ENCODE measurements at places on chromosomes 6 and 20.

GRCh38 chr6:81906709-81907204 lies 154.3 kb upstream of the TENT5A start:
- H3K4me3 ChIP-seq = no peak overlapping the region
- no peaks in the 10 kb centered on the region for H3K4me1 ChIP-seq
- H3K27ac ChIP-seq = no peak overlapping the region
- H3K27me3 ChIP-seq = no peaks in the 10 kb centered on the region
- H3K36me3 ChIP-seq = no peaks in the 10 kb centered on the region

DNA sequence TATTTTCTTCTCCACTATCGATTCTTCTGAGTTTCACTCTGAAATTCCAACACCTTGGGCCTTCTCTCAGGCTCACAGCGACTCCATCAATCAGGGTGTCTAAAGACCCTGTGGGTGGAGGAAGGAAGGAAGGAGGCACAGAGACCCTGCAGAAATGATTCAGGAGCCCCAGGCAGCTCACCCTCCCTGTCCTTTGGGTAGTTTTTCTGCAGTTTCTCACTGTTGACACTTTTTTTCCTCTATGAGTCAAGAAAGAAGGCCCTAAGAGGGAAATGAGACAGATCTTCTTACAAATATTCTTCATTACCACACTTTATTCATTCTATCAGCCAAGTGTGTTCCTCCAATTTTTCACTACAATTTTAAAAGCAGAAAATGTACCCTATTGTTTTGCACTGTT lies 34.2 kb upstream of the TBXT start:
- DNase-seq = no peak
- peaks cover 3% of the 10 kb centered on the region for H3K27me3 ChIP-seq
- no peaks in the 10 kb centered on the region for H3K4me1 ChIP-seq
- H3K36me3 ChIP-seq = no peaks in the 10 kb centered on the region

GRCh38 chr6:113640051-113640450 lies 217.1 kb upstream of the MARCKS start:
- H3K4me1 ChIP-seq = no peaks in the 10 kb centered on the region
- DNase-seq = no peak
- no peaks in the 10 kb centered on the region for H3K27me3 ChIP-seq
- no peak overlapping the region for H3K4me3 ChIP-seq
- no peaks in the 10 kb centered on the region for H3K36me3 ChIP-seq

- H3K4me1 ChIP-seq = no peaks in the 10 kb centered on the region
- H3K36me3 ChIP-seq = no peaks in the 10 kb centered on the region
These were observed 469.1 kb upstream of the RUNX2 start for GRCh38 chr6:44858998-44859397.

- H3K4me1 ChIP-seq = peaks cover 4% of the 10 kb centered on the region
- DNase-seq = no peak
- H3K27me3 ChIP-seq = no peaks in the 10 kb centered on the region
- no peak overlapping the region for H3K27ac ChIP-seq
These were observed 118.4 kb upstream of the SGK1 start for GRCh38 chr6:134436281-134436815.

DNA sequence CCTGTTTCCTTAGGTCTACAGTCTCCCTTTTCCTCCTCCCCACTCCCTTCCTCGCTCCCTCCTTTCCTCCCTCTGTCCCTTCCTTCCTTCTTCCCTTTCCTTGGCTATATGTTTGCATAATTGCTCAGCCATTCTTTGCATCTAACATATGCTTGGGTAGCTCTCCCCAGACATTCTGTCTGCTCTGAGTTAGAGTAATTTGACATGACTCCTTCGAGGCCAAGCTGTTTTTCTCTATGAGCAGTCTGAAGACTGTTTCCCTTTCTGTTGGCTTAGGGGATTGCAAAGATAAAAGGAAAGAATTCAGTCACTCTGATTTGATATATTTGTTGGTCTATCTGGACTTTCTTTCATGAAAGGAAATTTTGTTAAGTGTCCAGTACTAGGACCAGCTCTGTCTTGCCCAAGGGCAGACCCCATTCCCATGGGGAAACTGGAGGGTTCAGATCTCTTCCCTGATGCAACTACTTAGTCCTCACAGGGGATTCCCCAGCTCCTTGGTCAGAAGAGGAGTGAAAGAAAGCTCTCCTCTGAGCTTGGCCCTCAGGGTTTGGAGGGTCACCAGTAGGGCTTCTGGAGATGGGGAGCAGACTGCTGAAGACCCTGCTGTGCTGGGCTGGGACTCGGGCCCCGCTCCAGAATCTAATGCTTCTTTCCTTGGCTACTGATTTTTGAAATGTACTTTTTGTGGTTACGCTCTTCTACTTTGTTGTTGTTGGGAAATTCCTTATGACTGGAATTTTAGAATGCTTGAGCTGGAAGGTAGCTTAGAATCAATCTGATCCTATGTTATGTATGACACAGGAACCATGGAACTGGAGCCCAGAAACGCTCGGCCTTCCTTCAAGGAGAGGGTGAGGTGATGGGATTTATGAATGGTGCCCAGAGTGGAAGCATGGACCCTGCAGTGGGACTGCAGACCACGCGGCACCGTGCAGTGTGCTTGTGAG lies 63.7 kb upstream of the SLC22A23 start:
- H3K27me3 ChIP-seq = no peaks in the 10 kb centered on the region
- no peak overlapping the region for H3K4me3 ChIP-seq
- no peak for DNase-seq
- H3K36me3 ChIP-seq = no peaks in the 10 kb centered on the region
- peaks cover 9% of the 10 kb centered on the region for H3K4me1 ChIP-seq

DNA sequence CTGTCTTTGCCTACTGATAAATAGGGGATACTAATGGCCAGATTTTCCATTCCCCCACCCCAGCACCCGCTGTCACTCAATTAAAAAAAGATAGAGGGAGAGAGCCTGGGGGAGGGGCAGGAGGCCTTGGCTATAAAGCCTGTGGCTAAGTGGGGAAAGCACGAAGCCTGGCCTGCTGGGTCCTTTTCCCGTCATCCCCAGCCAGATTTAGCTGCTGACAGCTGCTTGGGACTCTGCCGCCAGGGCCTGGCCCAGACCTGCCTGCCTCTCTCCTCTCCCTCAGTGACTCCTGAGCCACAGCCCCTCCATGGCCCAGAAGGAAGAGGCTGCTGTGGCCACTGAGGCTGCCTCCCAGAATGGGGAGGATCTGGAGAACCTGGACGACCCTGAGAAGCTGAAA lies at the start of gene APOBEC2:
Gene APOBEC2, plus strand, starts transcription at position 162 of the 400 bp plus-strand sequence. Its CDS starts 146 bp downstream, at position 308.
- H3K4me3 ChIP-seq = no peak within 1 kb of the TSS
- H3K36me3 ChIP-seq = no peaks in the 10 kb centered on the region
- no peaks in the 10 kb centered on the region for H3K4me1 ChIP-seq
- H3K27me3 ChIP-seq = no peaks in the 10 kb centered on the region
- DNase-seq = no peak

DNA sequence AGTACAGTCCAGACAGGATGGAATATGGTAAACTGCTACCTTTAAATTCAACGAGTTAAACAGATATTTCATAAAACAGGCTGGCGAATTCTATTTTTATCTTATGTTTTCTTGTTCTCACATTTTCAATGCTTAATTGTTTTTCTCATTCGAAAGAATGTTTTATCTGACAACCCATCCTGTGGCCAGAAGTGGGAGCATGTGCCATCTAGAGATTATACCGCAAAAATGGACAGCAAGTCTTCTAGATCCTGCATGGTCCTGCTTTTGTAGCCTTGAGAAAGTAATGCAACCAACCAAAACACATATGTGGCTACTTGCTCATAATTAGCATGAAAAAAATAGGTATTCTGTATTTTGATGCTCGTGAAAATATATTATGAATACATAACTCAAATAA lies 30.7 kb downstream of the TUBB2B start:
- no peaks in the 10 kb centered on the region for H3K27me3 ChIP-seq
- H3K4me3 ChIP-seq = no peak overlapping the region
- H3K36me3 ChIP-seq = no peaks in the 10 kb centered on the region

GRCh38 chr20:63617876-63618265 lies 9.0 kb downstream of the GMEB2 start:
- H3K4me1 ChIP-seq = no peaks in the 10 kb centered on the region
- no peak overlapping the region for H3K27ac ChIP-seq
- H3K27me3 ChIP-seq = no peaks in the 10 kb centered on the region
- H3K4me3 ChIP-seq = no peak overlapping the region
- no peak for DNase-seq
- H3K36me3 ChIP-seq = no peaks in the 10 kb centered on the region

DNA sequence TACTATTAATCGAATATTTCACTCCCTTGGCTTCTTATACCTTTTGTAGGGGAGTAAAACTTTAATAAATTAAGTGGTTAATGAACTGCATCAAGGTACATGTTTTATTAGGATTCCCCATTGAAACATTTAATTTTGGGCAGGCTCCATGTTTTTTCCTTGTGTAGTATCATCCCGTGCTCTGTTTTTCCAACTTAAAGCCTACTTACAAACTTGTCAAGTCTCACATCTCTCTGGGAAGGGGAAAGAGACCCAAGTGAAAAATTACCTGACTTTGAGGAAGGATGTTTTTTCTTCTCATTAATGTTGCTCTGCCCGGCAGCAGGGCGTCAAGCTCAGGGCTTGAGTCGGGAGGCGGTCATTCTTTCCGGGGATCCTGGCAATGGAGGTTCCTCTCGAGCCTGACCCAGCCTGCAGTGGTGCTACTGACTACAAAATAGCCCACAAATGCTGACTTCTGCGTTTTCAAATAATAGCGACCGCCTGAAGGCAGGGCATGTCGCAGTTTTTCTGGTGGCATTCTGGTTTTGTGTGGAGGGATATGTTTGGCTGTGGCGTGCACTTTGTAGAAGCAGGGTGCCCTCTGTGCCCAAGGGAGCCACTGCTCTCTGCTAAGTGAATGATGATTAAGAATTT lies 2.4 kb downstream of the DSP start:
- DNase-seq = no peak
- no peak overlapping the region for H3K4me3 ChIP-seq
- peaks cover 4% of the 10 kb centered on the region for H3K27me3 ChIP-seq
- H3K36me3 ChIP-seq = no peaks in the 10 kb centered on the region
- H3K27ac ChIP-seq = peak overlapping the region; percentile 42

- no peaks in the 10 kb centered on the region for H3K4me1 ChIP-seq
- H3K4me3 ChIP-seq = no peak overlapping the region
- DNase-seq = no peak
These were observed 49.2 kb downstream of the GNAS start for GRCh38 chr20:58901488-58902402.

GRCh38 chr6:64477391-64477790 lies 841.8 kb downstream of the PHF3 start:
- no peaks in the 10 kb centered on the region for H3K4me1 ChIP-seq
- H3K36me3 ChIP-seq = no peaks in the 10 kb centered on the region
- H3K4me3 ChIP-seq = no peak overlapping the region
- H3K27ac ChIP-seq = no peak overlapping the region
- DNase-seq = no peak
- no peaks in the 10 kb centered on the region for H3K27me3 ChIP-seq

GRCh38 chr20:23029324-23029723 lies 5.8 kb upstream of the SSTR4 start:
- DNase-seq = no peak
- no peaks in the 10 kb centered on the region for H3K36me3 ChIP-seq
- no peak overlapping the region for H3K27ac ChIP-seq
- H3K27me3 ChIP-seq = no peaks in the 10 kb centered on the region

- H3K4me3 ChIP-seq = no peak overlapping the region
- no peaks in the 10 kb centered on the region for H3K4me1 ChIP-seq
- no peaks in the 10 kb centered on the region for H3K27me3 ChIP-seq
- H3K36me3 ChIP-seq = no peaks in the 10 kb centered on the region
- no peak overlapping the region for H3K27ac ChIP-seq
These were observed 272.1 kb downstream of the LRFN2 start for GRCh38 chr6:40315060-40315459.

DNA sequence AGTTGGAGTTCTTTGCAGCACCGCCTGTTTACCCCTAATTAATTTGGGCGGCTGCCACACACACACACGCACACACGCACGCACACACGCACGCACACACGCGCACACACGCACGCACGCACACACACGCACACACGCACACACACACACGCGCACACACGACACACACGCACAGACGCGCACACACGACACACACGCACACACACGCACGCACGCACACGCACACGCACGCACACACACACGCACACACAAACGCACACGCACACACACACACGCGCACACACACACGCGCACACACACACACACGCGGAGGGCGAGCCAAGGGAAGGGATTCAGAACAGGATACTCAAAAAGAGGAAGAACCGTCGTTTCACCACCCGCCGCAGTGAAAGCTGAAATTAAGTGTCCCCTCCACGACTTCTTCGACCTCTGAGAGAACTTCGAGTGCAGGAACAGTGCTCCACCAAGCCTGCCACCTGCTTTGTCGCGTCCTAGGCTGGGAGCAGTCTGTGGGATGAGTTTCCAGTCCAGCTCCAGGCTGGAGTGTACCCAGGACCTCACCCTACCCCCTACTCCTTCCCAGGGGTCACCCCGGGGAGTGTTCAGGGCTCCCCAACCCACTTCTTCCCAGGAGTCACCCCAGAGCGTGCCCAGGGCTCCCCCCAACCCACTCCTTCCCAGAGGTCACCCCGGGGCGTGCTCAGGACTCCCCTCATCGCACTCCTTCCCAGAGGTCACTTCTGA lies 1.1 kb downstream of the RNASET2 start:
- H3K4me3 ChIP-seq = peak overlapping the region; percentile 69
- H3K36me3 ChIP-seq = no peaks in the 10 kb centered on the region
- no peaks in the 10 kb centered on the region for H3K4me1 ChIP-seq
- peak overlapping the region; percentile 90 for H3K27ac ChIP-seq

GRCh38 chr6:44257025-44257752 lies at the start of gene SLC35B2:
SLC35B2 (minus strand) TSS chr6:44257528; CDS start chr6:44257410, 118 bp downstream.
- H3K4me1 ChIP-seq = peaks cover 6% of the 10 kb centered on the region

DNA sequence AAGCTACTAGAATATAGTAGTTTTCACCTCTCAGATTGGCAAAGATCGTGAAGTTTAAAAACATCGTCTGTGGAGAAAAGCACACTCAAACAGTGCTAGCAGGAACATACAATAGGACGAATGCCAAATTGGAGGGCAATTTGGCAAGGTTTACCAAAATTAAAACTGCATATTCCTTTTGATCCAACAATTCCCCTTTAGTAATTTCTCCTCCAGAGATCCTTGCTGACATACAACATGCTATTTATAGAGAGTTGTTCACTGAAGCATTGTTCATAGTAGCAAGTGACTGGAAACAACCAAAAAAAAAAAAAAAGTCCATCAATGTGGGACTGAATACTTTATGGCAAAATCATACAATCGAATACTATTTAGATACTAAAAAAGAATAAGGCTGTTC lies 202.2 kb downstream of the ATXN1 start:
- no peak overlapping the region for H3K27ac ChIP-seq
- no peak for DNase-seq
- no peak overlapping the region for H3K4me3 ChIP-seq
- no peaks in the 10 kb centered on the region for H3K36me3 ChIP-seq
- H3K27me3 ChIP-seq = no peaks in the 10 kb centered on the region

DNA sequence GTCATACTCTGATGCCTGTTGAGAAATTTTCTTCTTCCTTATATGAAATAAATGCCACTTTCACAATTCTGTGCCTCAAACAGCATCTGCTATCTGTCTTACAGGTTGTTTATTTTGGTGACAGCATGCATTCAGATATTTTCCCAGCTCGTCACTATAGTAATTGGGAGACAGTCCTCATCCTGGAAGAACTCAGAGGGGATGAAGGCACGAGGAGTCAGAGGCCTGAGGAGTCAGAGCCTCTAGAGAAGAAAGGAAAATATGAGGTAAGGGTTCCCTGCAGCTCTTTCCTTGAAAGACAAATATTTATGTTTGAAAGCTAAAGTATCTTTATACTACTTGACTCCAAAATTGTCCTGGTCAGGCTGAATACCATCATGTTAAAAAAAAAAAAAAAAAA lies 15.8 kb downstream of the TSPYL4 start:
- no peaks in the 10 kb centered on the region for H3K27me3 ChIP-seq
- no peak for DNase-seq
- no peaks in the 10 kb centered on the region for H3K4me1 ChIP-seq
- H3K36me3 ChIP-seq = no peaks in the 10 kb centered on the region
- H3K27ac ChIP-seq = no peak overlapping the region
